Stromal cell of bone marrow (primary cell): ENCODE measurements at places on chromosomes 11 and 22.

DNA sequence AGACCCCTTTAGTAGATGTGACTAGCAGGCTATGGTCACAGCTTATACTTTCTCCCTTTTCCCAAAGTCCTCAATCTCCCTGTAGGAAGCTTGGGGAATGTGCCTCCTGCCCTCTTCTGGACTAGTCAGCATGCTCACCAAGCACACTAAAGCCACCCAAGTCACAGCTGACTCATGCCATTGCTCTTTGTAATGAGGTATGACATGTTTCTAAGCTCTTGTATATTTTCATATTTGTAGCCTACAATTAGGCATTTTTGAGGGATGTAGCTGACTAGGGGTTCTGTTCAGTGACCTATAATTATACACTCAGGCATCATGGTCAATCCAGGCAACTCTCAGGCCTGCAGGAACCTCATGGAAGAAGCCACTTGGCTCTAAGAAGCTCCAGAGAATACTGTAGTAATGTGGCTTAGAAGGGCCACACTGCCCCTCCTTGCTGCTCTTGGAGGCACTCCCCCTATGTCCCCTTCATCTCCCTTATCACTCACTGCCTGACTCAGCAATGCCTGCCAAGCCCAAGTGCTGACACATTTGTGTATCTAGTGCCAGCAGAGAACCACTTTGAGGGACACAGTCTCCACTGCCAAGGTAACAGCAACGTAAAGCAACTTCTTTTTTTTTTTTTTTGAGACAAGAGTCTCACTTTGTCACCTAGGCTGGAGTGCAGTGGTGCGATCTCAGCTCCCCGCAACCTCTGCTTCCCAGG lies 86.2 kb downstream of the RPL27A start:
- DNase-seq: peak; percentile 61

GRCh38 chr11:130511765-130512164 lies 63.3 kb downstream of the ADAMTS15 start:
- no peak for DNase-seq

- no peak for DNase-seq
These were observed 47.6 kb downstream of the GGTLC2 start for GRCh38 chr22:22691716-22692701.

GRCh38 chr22:46062971-46063631 lies 86.1 kb upstream of the WNT7B start:
- no peak for DNase-seq

GRCh38 chr11:107011977-107012376 lies 6.3 kb downstream of the GUCY1A2 start:
- no peak for DNase-seq

DNA sequence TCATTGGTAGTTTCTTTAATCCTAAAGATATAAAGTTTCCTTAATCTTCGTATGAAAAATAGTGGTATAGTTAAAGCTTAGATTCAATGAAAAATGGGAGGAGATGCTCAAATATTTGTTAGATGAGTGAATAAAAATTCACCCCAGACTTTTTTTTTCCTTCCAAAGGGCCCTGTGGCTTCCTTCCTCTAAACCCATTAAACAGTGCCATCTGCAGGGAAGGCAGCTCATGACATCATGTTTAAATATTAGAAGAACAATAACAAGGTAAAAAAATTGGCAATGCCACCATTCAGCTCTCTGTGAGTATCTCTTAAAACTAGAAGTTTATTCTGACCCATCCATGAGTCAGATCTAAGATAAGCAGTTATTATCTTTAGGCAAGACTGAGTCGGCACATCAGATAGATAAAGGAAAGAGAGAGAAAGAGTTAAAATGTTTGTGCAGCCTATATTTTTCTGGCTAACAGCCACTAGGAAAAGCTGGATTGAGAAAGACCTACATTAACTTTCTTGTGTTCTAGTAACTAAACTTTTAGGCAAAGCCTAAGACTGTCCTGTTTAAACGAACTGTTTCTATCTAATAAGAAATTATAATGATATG lies 19.1 kb upstream of the OOSP1 start:
- peak; percentile 10 for DNase-seq
